ENCODE measurements at places on chromosomes 3 and 15. TPM values are rescaled to one million over a fixed set of nuclear protein-coding genes. Genes with fewer than 3 reads are reported as not detected.

VGLL4 gene
- 33.7 TPM for total RNA-seq

C3orf85 gene
- not detected for total RNA-seq

DNAJA4 gene
- 0.05 TPM for total RNA-seq

ITGB5 gene
- total RNA-seq, result 462 TPM

SOX14 gene
- not detected for total RNA-seq

PIGBOS1 gene
- total RNA-seq, result 31.1 TPM

CCDC33 gene
- 6.8 TPM for total RNA-seq

NAALADL2 gene
- total RNA-seq, result not detected

SLC9C1 gene
- total RNA-seq, result not detected

CCDC54 gene
- not detected for total RNA-seq

CCR1 gene
- total RNA-seq, result not detected

ITIH4 gene
- total RNA-seq, result 0.44 TPM

CTXN2 gene
- total RNA-seq, result 0.07 TPM

VEPH1 gene
- total RNA-seq, result 0.70 TPM

ASB14 gene
- total RNA-seq, result not detected

SPESP1 gene
- total RNA-seq, result not detected

MAGI1 gene
- 4.0 TPM for total RNA-seq

ARNT2 gene
- total RNA-seq, result 16.5 TPM

ABI3BP gene
- 1.5 TPM for total RNA-seq

ANKDD1A gene
- total RNA-seq, result 1.9 TPM

ARL14 gene
- 0.40 TPM for total RNA-seq

GPR176 gene
- total RNA-seq, result 11.6 TPM

TEX55 gene
- not detected for total RNA-seq

LINS1 gene
- 11.4 TPM for total RNA-seq

MUC13 gene
- total RNA-seq, result 7.1 TPM

FANCD2OS gene
- total RNA-seq, result not detected

FEZF2 gene
- not detected for total RNA-seq

SNX4 gene
- 22.0 TPM for total RNA-seq

CADM2 gene
- 0.28 TPM for total RNA-seq

KBTBD13 gene
- total RNA-seq, result not detected

ITGA11 gene
- 7.5 TPM for total RNA-seq

RARB gene
- 9.5 TPM for total RNA-seq

ZPLD1 gene
- total RNA-seq, result not detected

SI gene
- not detected for total RNA-seq

GAP43 gene
- total RNA-seq, result 0.15 TPM

CDHR4 gene
- 0.17 TPM for total RNA-seq

NANOGP8 gene
- not detected for total RNA-seq

RTP1 gene
- not detected for total RNA-seq

PRSS50 gene
- not detected for total RNA-seq

PLCH1 gene
- 1.1 TPM for total RNA-seq

MYZAP gene
- total RNA-seq, result 1.3 TPM

PML gene
- total RNA-seq, result 14.5 TPM

PP2D1 gene
- total RNA-seq, result not detected

MGA gene
- total RNA-seq, result 5.8 TPM

DUOXA1 gene
- total RNA-seq, result 0.08 TPM

IFT57 gene
- total RNA-seq, result 43.5 TPM

LMAN1L gene
- not detected for total RNA-seq

SLC28A2 gene
- not detected for total RNA-seq

MME gene
- not detected for total RNA-seq

RPUSD3 gene
- total RNA-seq, result 57.9 TPM

All from A549 treated with Hydrocortisone at 1 μM for 4 hours (cell line).